ENCODE measurements at places on chromosomes 16 and 17.

- DNase-seq: no peak
- H3K27me3 ChIP-seq: no peaks in the 10 kb centered on the region
- H3K4me1 ChIP-seq: peaks cover 13% of the 10 kb centered on the region
- H3K36me3 ChIP-seq: no peaks in the 10 kb centered on the region
These were observed 221.0 kb downstream of the CCDC182 start for GRCh38 chr17:57523926-57524632.

GRCh38 chr16:56013962-56014552, 138.9 kb upstream of the CES5A start:
- H3K4me1 ChIP-seq: no peaks in the 10 kb centered on the region
- no peaks in the 10 kb centered on the region for H3K27me3 ChIP-seq
- no peaks in the 10 kb centered on the region for H3K36me3 ChIP-seq
- no peak overlapping the region for H3K27ac ChIP-seq
- DNase-seq: peak; percentile 10
- no peak overlapping the region for H3K4me3 ChIP-seq

DNA sequence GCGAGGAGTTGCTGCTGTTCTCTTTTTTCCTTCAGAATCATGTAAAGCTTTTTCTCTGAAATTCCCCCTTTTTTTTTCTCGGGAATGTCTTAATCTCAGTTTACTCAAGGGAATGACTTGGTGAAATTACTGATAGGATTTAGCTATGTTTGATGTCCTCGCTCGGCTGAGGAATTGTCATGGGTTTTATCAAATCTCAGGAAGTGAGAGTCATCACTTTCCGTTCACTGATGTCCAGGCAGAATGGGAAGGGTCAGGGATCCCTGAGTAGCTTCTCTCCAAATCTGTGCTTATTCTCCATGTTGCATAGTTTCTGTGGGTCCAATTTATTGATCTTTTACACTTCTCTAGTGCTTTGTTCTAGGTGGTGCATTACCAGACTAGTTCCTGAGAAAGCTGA, 6.3 kb downstream of the IGSF6 start:
- H3K36me3 ChIP-seq: peaks cover 5% of the 10 kb centered on the region
- H3K4me1 ChIP-seq: peaks cover 52% of the 10 kb centered on the region
- no peak for DNase-seq
- peak overlapping the region; percentile 94 for H3K27ac ChIP-seq
- no peaks in the 10 kb centered on the region for H3K27me3 ChIP-seq
- H3K4me3 ChIP-seq: peak overlapping the region; percentile 79

GRCh38 chr16:57993438-57993837, 7.0 kb downstream of the ZNF319 start:
- no peak overlapping the region for H3K27ac ChIP-seq
- peaks cover 36% of the 10 kb centered on the region for H3K36me3 ChIP-seq

DNA sequence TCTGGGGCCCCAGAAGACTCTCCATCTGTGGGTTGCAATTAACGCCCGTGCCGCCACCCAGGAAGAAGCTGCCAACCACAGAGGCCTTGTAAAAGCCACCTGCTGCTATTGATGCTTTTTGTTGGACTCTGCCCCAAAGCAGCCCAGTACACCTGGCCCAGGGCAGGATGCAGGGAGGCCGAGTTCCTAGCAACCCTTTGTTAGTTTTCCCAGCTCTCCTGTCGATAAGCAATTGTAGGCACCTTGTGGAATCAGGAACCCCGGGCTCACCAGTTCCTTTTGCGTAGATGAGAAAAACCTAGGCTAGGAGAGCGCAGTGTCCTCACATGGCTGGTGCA, 103.3 kb downstream of the ABCC6 start:
- no peaks in the 10 kb centered on the region for H3K27me3 ChIP-seq
- no peak overlapping the region for H3K4me3 ChIP-seq
- peaks cover 94% of the 10 kb centered on the region for H3K36me3 ChIP-seq
- no peak overlapping the region for H3K27ac ChIP-seq
- DNase-seq: no peak

Measured in T-helper 2 cell treated with Interferon-gamma antibody and Interleukin-4, amounts not matched to agents 5 μg/mL and 100 μg/mL, for 36 hours (primary cell).